Keratinocyte (primary cell): ENCODE measurements at places on chromosomes 7 and 10. TPM values are rescaled to one million over a fixed set of nuclear protein-coding genes. Genes with fewer than 3 reads are reported as not detected.

GRCh38 chr10:100419911-100420449 lies 42.8 kb upstream of the WNT8B start:
- no peak for DNase-seq
- no peaks in the 10 kb centered on the region for H3K27me3 ChIP-seq
- H3K4me3 ChIP-seq: no peak overlapping the region
- no peaks in the 10 kb centered on the region for H3K4me1 ChIP-seq

The MDFIC gene
- polyA plus RNA-seq: 6.7 to 8.6 TPM (median 8.5 TPM) in 3 replicates

The CDHR1 gene
- 1.4 to 5.7 TPM (median 5.2 TPM) in 3 replicates for polyA plus RNA-seq

DNA sequence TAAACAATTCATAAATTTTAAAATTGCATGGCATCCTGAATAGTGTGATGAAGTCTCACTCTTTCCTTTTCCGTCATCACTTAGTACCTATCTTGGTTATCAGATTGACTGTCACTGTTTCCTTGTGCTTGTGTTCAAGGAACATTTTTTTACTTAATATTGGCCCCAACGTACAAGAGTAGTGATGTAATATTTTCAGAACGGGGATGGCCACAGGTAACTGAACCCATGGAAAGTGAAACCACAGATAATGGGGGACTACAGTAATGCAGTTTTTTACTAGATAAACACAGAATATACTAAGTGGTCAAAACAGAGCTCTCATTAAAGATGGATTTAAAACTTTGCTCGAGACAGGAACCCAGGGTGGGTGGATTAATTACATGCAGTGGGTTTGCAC lies 85.4 kb downstream of the MACC1 start:
- no peaks in the 10 kb centered on the region for H3K4me1 ChIP-seq
- no peak overlapping the region for H3K27ac ChIP-seq
- H3K36me3 ChIP-seq: no peaks in the 10 kb centered on the region
- no peaks in the 10 kb centered on the region for H3K27me3 ChIP-seq
- DNase-seq: no peak

- no peak for DNase-seq
- H3K36me3 ChIP-seq: peaks cover 3% of the 10 kb centered on the region
- no peak overlapping the region for H3K27ac ChIP-seq
- no peaks in the 10 kb centered on the region for H3K4me1 ChIP-seq
- H3K27me3 ChIP-seq: no peaks in the 10 kb centered on the region
Measured at GRCh38 chr10:13632884-13633440, 46.2 kb downstream of the PRPF18 start.

- H3K4me3 ChIP-seq: no peak overlapping the region
- no peaks in the 10 kb centered on the region for H3K27me3 ChIP-seq
- H3K4me1 ChIP-seq: no peaks in the 10 kb centered on the region
- no peak for DNase-seq
Measured at GRCh38 chr7:68107968-68108367, 1111.3 kb downstream of the TYW1 start.

The TRIM50 gene
- not detected in 3 replicates for polyA plus RNA-seq
